ENCODE measurements at places on chromosomes 7 and 10. TPM values are rescaled to one million over a fixed set of nuclear protein-coding genes. Genes with fewer than 3 reads are reported as not detected.

ZNF467 gene
- total RNA-seq = 10.8 TPM

DNA sequence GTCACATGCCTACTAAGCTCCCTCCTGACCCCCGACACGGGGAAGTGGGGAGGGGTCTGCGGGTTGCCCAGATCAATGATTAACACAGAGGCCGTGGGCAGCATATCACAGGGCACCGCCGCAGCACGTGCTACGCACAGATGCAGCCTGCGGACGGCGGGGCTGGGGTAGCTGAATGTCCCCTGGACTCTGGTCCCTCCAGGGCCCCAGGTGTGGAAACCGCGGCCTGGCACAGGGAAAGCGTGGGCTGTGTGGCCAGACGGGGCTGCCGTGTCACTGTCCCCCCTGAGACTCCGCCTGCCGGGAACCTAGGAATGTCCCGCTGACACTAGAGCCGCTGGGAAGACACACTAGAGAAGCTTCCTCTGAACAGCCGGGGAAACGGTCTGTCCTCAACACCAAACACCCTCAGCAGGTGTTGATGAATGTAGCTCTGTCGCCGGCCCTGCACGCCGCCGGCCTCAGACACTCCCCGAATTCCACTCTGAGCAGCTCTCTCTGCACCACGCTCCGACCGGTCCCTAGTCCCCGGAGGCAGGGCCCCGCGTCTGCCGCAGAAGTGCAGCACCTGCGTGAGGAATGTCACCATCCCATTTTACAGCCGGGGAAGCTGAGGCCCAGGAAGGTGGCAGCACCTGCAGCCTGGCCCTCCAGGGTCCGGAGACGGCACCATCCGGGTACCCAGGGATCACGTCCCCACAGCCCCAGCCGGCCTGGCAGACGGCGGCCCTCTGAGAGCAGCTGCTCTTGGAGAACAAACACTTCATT lies 33.4 kb upstream of the PDGFA start:
- no peak for DNase-seq

GRCh38 chr10:103512166-103512565 lies 18.7 kb downstream of the NEURL1 start:
- DNase-seq = no peak

DNA sequence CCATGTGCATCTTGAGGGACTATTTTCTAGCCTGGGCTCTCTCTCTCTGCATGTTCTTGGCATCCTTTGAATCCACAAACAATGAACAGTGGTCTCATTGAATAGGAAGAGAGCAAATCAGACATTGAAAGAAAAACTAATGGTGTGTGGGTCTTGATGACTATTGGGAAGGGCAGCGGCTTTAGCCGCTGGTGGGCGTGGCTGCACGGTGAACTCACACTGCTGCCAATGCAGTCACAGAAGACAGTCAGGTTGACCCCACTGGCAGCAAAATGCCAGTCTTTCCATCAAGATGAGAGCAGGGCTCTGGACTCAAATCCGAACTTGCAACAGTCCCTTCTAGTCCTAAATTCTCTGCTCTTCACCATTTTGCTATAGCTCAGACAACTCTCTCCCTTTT lies 91.0 kb downstream of the ADARB2 start:
- peak; percentile 43 for DNase-seq

DNA sequence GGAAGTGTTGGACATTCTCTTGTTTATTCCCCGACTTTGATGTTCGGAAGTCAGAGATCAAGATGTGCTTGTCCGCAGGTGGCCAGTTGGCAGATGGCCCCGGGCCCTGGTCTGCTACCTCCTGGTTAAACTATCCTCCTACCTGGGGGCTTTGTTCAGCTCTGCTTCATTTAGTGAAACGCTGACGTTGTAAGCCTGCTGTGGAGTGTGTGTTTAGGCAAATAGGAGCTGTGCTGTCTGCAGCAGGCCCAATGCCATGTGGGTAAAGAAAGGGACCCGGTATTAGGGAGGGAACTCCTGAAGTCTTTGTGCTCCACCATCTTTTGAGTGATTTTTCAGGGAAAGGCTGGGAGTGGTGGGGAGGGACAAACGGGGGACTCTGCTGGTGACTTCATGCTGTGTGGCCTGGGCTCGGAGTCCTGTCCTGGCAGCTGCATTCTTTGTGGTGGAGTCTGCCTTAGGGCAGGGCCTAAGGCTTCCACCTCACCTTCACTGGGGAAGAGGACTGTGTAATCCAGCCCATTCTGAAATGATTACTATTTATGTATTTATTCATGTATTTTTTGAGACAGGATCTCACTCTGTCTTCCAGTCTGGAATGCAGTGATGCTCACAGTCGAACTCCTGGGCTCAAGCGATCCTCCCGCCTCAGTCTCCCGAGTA lies 171.1 kb upstream of the KLF6 start:
- DNase-seq = no peak

HTR7 gene
- total RNA-seq = 0.29 TPM

DNA sequence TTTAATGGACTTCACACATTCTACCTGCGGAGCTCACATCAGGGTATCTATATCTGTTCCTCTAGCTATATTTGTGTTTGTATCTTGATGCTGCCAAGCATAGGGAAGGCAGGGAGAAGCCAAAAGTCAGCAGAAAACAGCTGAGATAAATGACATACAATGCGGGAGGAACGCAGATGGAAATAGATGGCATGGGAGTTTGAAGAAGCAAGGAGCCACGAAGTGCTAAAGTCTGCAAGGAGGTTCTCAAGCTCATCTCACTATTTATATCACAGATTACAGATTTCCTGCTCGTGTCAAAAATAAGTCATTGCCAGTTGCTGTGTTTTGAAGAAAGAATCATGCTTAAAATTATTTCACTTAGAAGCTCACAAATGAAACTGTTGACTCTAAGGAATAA lies 180.5 kb downstream of the DPP6 start:
- no peak for DNase-seq

DNA sequence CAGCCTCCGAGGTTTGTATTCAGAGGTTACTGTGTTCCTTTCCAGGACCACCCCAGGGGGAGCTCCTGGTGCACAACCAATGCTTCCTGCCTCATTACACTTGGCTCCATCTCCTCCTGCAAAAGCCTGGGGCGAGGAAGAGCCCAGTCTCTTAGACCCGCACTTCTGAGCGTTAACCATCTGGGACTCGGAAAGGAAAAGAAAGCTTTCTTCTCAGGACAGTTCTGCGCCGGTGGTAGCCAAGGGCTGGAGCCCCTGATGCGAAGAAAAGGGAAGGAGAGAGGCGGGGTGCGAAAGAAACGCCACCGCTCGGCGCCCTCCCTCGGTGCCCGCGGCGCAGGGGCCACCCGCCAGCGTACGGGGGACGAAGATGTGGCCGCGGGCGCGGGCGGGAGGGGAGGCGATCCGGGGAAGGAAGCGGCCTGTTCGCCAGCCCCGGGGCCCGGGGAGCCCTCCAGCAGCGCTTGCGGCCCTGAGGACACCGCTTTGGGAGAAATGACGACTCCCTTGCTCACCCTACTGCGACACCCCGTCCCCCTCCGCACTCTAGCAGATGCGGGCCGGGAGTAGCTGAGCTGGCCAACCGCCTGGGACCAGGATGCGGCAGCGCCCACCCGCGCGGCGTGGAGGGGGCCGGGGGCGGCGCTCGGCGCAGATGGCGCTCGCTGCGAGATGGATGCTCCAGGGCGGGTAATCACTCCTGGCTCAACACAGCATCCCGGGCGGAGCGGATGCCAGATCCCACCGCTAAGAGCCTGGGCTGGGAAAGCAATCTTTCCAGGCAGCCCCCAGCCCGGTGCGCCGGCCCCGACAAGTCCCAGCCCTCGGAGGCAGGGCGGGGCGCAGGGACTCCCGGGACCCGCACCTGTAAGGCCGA lies 1.3 kb downstream of the NRCAM start:
- DNase-seq = no peak

Measured in suprapubic skin (tissue), 4 donors.